ENCODE measurements at places on chromosomes 1 and 21.

- DNase-seq, result no peak
These were observed 791.0 kb upstream of the ADGRL4 start for GRCh38 chr1:79797487-79797886.

GRCh38 chr1:195754874-195755273, 853.4 kb downstream of the KCNT2 start:
- no peak for DNase-seq

- no peak for DNase-seq
These were observed 162.7 kb downstream of the PCP4 start for GRCh38 chr21:40029888-40030287.

DNA sequence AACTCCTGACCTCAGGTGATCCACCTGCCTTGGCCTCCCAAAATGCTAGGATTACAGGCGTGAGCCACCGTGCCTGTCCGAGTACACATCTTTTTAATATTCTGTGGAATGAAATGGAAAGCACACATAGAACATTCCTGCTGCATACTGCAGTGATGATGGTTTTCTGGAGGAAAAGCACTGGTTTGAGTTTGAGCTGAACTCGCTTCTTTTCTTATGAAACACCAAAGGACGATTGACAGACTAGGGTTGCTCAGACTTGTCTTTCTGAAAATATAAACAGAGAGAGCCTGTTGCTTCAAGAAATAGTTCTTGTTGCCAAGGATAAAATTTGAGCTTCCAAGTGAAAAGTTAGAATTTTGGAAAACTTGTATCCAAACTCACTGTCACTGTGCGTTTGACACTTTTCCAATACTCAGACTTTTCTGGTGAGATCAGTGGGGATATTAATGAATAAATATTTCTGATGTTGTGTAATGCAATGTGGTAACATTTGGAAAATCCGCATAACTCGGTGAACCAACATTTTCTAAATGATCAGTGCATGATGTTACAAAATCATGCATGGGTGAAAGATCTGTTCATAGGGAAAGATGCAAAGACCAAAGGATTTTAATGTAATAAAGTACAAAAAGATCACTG, 15.0 kb upstream of the ERMAP start:
- DNase-seq, result no peak

GRCh38 chr1:187985145-187985896, 1156.6 kb downstream of the PLA2G4A start:
- DNase-seq, result no peak

GRCh38 chr1:21302747-21303715, 12.8 kb upstream of the ECE1 start:
- no peak for DNase-seq

DNA sequence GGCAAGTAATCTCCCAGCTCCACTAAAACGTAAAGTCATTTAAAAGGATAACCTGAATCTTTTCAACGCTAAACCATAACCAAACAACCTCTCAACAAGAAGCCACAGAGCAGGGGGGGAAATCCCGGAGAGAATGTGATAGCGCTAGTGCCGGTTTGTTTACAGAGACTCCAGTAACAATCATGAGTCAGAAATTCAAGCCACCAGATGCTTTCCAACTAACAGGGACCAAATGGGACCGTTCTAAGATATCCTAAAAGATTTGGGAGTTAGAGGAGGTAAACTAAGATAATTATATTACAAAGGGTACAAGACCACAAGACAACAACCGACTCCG, 825 bp downstream of the DCAF8 start:
- peak; percentile 9 for DNase-seq

- DNase-seq, result no peak
These were observed 4.1 kb downstream of the EIF2D start for GRCh38 chr1:206608108-206608698.

DNA sequence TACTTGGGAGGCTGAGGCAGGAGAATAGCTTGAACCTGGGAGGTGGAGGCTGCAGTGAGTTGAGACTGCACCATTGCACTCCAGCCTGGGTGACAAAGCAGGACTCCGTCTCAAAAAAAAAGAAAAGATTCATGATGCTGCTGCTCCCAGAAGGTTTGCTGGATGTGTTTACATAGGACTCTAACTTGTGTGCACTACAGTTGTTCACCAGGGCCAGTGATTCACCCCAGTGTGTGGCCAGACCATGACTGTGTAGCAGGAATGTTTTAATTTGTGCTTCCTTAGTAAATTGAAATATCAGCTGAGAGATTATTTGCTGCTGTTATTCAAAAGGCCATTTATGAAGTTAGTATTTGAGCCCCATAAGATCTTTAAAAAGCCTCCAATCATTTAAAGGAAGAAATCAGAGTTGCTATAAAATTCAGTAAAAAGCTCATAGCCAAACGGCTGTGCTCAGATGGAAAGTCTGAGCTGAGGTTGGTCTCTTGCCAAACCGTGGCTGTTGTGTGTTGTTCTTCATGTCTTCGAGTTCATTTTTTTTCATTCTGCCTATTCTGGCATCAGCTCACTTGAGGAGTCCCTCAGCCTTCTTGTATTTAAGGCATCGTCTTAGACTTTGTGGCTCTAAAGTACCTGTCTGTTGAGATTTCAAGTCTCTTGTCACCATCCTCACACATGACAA, 18.1 kb upstream of the PGD start:
- no peak for DNase-seq

- DNase-seq, result no peak
These were observed 28.1 kb upstream of the WASF2 start for GRCh38 chr1:27517907-27518718.

GRCh38 chr1:41712081-41712480, 206.6 kb downstream of the HIVEP3 start:
- no peak for DNase-seq

- no peak for DNase-seq
These were observed 11.7 kb downstream of the NKAIN1 start for GRCh38 chr1:31227891-31228568.

- no peak for DNase-seq
These were observed 39.2 kb downstream of the CDK18 start for GRCh38 chr1:205543351-205544301.

GRCh38 chr1:211349741-211350140, 23.1 kb downstream of the TRAF5 start:
- no peak for DNase-seq

All from SW 1271 (cell line).